ENCODE measurements at places on chromosomes 2 and 18.

GRCh38 chr2:24908461-24908901 lies 11.6 kb downstream of the ADCY3 start:
- no peak for DNase-seq

- DNase-seq = no peak
Observed at GRCh38 chr2:196660244-196660643, 20.7 kb downstream of the CCDC150 start.

- DNase-seq = no peak
Observed at GRCh38 chr2:175880-176820, 87.7 kb downstream of the SH3YL1 start.

GRCh38 chr2:234679741-234680687 lies 183.1 kb upstream of the ARL4C start:
- no peak for DNase-seq

DNA sequence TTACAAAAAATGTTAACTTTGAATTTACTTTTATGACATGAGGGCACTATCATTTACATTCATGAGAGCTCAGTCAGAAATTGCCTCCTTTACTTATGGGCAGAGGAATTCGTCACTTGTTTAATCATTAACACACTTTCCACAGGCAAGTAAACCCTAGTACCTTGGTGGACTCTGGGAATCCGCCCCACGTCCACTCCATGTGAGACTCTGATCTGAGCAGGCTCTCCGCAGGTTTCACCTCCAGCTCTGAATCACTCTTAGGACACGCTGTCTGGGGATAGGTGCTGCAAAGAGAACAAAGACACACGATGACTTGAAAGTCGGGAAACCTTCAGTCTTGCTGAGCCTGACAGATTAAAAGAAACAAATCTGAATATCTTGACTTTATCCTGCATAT lies 73.6 kb downstream of the LPIN2 start:
- peak; percentile 74 for DNase-seq

- DNase-seq = peak; percentile 83
Observed at GRCh38 chr2:184053326-184053725, 545.0 kb upstream of the ZNF804A start.
